Stimulated activated CD8-positive, alpha-beta memory T cell treated with anti-CD3 and anti-CD28 coated beads, Interleukin-15, amount 100 ng/mL, for 24 hours (primary cell): ENCODE measurements at places on chromosomes 12 and 14.
A peak's percentile ranks its signal among the peaks of the same experiment; 100 is the strongest.

DNA sequence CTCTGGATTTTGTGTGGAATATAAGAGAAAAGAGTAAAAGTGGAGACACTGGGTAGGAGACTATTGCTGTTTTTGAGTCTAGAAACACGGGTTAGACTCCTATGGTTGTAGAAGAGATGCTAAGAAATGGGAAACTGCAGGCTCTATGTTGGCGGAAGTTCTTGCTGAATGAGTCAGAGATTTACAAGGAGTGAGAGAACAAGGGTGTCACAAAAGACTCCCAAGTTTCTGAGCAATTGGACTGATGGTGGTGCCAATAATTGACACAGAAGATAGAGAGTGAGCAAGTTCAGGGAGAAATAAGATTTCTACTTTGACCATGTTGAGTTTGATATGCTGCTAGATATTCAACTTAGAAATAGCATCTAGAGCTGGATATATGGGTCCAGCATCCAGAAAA is 2.6 kb upstream of the PRKD1 start:
- DNase-seq, result no peak

DNA sequence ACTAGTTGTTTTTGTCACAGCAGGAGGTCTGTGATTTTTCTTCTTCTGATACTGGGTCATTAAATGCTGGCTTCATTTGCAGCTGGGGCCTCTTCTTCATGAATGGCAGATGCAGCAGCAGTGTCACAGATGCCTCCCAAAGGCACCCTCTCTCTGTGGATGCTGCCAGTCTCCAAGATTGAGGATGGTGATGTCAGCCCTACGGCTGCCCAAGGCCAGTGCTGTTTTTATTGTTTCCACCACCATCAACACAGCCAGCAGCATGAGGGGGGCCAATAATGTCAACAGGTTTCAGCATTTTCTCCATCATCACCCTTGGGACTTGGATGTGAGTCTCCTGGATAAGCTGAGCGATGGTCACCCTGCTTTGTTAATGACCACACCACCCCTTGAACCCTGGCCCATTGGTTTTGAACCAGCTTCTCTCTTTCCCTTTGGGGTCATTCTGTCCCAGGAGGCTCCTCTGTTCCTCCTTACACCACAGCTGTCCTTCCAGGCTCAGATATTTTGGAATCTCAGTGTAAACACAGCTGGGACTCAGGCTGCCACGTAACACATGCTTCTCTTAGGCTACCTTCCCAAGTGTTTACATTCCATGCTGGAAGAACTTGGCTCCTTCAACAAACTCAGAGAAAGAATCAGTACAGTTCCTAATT is 151.7 kb upstream of the DDHD1 start:
- DNase-seq, result no peak

- no peak for DNase-seq
Measured at GRCh38 chr14:84804468-84804867, 725.5 kb upstream of the FLRT2 start.

- DNase-seq, result no peak
Measured at GRCh38 chr12:1643905-1644533, 15.0 kb downstream of the WNT5B start.

GRCh38 chr14:65104791-65105190 is 2.5 kb upstream of the MAX start:
- DNase-seq, result no peak

- DNase-seq, result no peak
Measured at GRCh38 chr14:94411638-94412037, 23.2 kb upstream of the SERPINA1 start.

GRCh38 chr14:20934148-20934762 is 21.0 kb upstream of the RNASE2 start:
- DNase-seq, result peak; percentile 9

DNA sequence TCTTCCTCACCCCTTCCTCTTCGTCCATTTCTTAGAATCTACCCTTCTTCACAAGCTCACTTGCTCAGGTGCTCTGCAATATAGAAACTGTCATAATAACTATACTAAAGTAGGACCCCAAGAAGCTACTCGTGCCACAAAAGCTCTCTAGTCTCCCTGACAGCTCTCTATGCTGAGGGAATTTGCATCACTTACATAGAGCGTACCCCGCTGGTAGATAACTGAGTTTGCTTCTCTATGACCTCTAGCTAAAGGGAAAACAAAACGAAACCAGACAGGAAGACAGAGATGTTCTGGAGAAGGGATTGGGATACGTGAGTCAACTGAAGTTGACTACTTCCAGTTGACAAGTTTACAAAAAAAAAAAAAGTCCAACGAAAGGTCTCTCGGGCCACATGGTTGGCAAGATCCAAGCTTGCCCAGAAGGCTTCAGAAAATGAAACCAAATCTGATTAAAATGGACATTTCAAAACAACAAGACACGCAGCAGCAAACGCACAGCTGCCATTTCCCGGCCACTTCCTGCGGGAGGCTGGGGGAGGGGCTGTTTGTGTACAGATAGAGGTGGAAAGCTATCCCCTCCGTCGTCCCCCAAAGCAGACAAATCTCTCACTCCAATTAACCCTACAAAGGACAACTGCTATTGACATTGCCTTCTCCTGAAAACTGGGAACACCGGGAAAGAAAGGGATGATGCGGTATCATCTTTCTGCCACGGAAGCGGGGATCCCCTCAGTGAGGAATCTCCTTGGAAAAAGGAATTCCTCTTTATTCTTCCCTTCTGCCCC is 1.3 kb downstream of the BAZ2A start:
- no peak for DNase-seq

- DNase-seq, result no peak
Measured at GRCh38 chr14:24432259-24433131, 2.7 kb downstream of the KHNYN start.

- DNase-seq, result peak; percentile 43
Measured at GRCh38 chr14:58298477-58299400, at the start of gene ARID4A. Gene ARID4A (plus strand): TSS chr14:58298555. CDS start chr14:58299855, 1,300 bp downstream.

DNA sequence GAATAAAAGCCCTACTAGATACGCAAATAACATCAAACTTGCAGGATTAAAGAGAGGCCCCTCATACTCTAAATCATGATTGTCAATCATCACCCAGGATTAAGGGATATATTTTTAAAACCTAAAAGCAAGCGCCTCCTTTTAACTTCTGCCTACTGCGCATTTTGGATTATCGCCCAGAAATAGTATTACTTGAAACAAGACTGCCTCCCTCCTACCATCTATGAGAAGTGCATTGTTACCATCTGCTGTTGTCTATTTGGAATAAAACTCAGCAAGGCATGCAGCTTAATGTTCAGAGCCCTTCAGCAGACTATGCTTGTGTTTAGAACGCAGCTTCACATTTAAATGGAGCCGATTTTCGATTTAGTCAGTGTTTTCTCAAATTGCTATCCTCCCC is 79.6 kb downstream of the EXOC5 start:
- DNase-seq, result no peak

DNA sequence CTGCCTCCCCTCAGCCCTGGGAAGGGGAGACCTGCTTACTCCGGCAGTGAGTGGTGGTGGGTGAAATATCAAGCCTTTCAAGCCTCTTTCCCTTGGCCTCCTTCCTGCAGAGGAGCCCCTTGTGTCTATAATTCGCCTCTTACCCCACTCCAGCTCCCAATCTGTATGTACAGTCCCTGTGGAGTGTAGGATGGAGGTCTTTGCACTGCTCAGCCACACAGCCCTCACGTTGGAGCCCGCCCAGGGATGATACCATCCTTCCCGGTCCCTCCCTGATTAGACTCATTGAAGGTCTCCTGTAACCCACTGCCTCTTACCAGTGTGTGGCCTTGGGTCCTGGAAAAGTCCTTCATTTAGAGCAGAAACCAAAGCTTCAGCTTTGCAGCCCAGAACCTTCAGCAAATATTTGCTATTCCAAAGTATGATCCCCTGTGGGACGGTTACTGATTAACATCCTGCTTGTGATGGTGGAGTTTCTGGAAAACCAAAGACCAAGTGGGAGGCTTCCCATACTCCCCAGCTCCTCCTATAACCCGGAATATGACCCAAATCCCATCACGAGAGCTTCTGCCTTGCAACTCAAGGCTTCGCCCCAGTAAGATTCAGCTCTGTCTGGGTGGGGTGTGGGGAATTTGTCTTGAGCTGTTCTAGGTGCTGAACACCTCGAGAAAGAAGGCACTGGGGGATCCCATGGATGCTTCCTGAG is at the start of gene SERPINA10:
SERPINA10 (minus strand) TSS at position 397 of the 706 bp plus-strand sequence. CDS start 2,675 bp downstream, outside the sequence.
- no peak for DNase-seq

DNA sequence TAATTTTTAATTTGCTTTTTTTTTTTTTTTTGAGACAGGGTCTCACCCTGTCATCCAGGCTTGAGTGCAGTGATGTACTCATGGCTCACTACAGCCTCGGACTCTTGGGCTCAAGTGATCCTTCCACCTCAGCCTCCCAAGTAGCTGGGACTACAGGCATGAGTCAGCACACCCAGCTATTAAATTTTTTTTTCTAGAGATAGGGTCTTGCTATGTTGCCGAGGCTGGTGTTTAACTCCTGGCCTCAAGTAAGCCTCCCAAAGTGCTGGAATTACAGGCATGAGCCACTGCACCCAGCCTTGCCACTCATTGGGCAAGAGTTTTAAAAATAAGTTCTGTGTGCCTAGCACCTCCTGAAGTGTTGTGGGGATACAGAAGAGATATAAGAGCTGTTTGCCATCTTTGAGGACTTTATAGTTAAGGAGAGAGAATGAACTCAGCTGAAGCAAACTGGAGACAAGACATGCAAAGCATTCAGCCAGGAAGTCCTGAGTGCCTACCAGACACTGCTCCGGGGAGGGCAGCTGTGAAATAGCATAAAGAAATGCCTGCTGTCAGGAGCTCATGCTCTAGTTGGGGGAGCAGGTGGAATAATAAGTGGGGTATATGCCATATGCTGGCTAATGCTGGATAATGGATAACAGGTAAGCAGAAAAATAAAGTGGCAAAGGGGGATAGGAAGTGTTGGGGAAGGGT is 15.0 kb upstream of the EMP1 start:
- DNase-seq, result no peak

DNA sequence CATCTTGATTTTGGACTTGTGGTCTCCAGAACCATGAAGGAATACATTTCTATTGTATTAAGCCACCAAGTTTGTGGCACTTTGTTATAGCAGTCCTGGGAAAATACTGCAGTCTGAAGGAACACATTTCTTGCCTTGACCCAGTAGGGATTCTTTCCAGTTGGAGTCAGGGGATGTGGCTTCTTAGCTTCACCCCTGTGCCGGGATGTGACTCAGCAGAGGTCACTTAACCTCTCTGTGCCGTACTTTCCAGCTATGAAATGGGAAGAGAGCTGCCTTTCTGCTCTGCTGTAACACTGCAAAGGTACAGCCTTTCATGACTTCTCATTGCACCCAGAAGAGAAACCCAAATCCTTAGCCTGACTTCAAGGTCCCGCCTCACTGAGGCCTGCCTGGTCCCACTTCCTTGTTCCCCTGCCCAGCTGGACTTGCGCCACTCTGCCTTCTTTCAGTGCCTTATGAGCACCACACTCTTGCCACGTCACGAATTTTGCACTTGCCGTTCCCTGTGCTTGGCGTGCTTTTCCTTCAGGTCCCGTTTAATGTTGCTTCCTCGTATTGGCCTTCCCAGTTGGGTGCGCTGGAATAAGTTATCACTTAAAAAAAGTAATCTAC is 24.2 kb downstream of the CHST11 start:
- no peak for DNase-seq

GRCh38 chr12:128830505-128830893 is 6.7 kb upstream of the SLC15A4 start:
- DNase-seq, result no peak

- DNase-seq, result no peak
Measured at GRCh38 chr14:92475451-92476187, 38.0 kb upstream of the RIN3 start.

GRCh38 chr14:23078692-23079116 is 16.2 kb downstream of the ACIN1 start:
- DNase-seq, result no peak

DNA sequence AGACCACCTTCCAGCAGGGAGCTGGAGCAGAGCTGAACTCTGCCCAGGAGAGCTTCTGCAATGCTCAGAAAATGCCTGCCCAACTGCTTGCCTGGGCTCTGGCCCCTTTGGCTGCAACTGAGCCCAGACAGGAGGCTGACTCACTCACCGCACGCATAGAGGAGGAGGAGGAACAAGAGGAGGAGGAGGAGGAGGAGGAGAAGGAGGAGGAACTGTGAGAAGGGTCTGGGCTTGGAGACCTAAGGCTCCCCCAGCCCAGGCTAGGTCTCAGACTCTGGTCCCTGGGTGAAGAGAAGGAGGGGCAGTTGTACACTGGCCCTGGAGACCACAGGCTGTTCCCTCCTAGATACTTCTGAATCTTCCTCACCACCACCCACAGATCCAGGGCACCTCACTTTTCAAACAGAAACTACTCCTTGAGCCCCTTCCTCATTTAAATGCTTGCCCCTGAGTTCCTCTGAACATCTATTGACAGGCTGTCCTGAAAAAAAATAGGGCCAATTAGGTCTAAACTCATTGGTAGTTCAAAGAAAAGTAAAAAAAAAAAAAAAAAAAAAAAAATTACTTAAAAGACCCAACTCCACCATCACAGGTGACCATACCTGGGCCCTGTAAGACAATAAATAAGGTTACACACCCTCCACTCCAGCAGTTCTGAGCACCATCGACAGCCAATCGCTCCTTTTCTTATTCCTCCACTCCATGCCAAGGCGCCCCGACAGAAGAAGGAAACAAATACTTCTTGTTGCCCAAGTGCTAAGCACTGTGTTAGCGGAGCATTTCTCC is 674 bp downstream of the VDR start:
- DNase-seq, result peak; percentile 24

- DNase-seq, result no peak
Measured at GRCh38 chr14:39827901-39828655, 395.8 kb upstream of the FBXO33 start.

DNA sequence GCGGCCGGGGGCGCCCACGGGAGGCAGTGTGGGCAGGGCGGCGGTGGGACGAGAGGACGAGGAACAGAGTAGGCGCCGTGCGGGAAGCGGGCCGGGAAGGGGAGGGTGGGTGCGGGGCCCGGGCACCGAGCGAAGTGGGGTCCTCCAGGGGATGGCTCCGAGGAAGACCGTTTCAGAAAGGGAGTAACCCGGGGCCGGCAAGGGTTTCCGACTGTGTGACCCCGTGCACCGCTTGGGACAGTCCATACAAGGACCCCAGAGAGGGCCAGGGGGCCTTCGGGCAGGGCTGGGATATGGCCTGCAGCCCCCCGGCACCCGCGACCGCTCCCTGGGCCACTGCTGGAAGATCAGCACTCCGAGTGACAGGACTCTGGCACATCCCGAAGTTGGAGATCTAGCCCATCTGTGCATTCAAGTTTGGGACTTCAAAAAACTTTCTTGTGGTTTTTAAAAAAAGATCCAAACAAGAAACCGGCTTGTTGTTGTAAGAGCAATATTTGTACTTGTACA is 448 bp downstream of the TSPAN9 start:
- no peak for DNase-seq
